Kidney capillary endothelial cell (primary cell): ENCODE measurements at places on chromosomes 11 and 22.
A peak's percentile ranks its signal among the peaks of the same experiment; 100 is the strongest.

DNA sequence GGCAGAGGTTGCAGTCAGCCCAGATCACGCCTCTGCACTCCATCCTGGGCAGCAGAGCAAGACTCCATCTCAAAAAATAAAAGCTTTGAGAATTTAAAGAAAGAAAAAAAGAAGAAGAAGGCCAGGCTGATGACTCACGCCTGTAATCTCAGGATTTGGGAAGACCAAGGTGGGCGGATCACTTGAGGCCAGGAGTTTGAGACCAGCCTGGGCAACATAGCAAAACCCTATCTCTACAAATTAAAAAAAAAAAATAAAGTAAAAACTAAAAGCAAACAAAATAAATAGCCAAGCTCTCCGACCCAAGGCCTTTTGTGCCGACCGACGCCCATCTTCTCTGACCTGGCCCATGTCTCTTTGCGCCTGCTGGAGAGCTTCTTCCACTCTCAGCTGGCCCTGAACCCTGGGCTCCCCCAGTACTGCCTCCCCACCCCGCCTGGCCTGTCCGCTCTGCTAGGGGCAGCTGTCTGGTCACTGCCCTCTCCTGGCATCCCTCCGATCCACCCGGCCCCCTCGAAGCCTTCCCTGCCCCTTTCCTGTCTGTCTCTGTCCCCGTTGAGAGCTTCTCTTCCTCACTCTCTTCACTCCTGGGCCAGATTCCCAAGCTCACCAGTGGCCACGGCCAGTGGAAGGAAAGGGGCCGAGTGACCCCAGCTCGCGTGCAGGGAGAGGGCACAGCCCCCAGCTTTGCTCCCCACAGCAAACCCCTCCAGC lies 4.8 kb upstream of the LSP1 start:
- no peak for DNase-seq

DNA sequence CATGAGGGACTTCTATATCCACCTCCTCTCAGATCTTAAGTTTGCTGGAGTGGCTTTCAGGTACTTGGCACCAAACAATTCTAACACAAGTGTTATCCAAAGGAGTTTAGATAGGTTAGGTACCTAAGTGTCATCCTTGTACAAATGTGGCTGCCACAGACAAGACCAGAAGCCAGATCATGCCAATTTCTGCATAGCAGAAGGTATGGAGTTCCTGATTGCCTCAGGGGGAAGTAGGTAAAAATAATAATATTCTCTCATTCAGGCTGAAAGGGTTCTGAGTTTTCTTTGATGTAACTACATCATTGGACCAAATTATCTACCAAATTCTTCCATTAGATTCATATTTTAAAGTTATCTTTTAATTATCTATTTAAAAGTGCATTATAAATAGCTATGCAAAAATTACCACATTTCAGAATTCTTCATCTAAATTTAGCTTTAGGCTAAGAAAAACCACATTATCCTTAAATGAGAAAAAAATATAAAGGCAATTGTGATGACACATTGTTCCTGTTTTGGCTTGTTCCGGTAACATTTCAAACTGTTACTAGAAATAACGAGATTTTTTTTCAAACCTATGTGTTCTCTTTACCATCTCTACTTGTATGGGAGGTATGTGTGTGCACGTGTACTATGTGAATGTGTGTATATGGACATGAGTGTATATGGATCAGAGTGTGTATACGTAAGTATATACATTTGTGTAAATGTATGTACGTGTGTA lies 66.2 kb upstream of the POU2AF2 start:
- DNase-seq, result no peak

DNA sequence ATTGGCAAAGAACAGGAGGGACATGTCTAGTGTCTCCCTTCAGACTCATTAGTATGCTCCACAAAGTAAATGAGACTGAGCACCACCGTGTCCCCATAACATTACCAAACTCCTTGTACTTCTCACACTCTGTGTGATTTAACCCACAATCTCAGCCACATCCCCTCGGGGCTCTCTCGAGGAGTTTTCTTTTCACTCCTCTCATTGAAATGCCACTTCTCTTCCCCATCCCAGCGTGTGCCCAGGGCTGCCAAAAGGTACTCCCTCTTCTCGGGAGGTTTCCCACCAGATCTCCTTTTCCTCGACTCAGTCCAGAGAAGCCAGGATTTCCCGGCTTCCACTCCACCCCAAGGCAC lies 1.1 kb downstream of the RBFOX2 start:
- DNase-seq, result peak; percentile 25

DNA sequence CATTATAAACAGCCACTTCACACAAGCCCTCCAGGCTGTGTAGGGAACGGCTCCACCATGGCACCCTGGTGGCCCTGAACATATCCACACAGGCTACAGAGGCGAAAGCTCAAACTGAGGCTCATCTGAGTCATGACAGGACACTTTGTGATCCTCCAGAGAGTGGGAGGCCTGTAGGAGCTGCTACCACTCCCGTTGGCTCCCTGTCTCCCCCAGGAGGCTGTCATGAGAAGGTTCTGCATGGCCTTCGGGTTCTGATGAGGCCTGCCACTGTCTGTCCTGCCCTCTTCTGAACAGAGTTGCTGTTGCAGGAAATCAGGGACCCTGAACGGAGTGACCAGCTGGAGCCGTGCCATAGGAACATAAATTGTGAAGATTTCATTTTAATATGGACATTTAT lies 23.8 kb upstream of the ALDH3B2 start:
- DNase-seq, result no peak

GRCh38 chr11:27285761-27286160 lies 77.3 kb downstream of the CCDC34 start:
- DNase-seq, result no peak

DNA sequence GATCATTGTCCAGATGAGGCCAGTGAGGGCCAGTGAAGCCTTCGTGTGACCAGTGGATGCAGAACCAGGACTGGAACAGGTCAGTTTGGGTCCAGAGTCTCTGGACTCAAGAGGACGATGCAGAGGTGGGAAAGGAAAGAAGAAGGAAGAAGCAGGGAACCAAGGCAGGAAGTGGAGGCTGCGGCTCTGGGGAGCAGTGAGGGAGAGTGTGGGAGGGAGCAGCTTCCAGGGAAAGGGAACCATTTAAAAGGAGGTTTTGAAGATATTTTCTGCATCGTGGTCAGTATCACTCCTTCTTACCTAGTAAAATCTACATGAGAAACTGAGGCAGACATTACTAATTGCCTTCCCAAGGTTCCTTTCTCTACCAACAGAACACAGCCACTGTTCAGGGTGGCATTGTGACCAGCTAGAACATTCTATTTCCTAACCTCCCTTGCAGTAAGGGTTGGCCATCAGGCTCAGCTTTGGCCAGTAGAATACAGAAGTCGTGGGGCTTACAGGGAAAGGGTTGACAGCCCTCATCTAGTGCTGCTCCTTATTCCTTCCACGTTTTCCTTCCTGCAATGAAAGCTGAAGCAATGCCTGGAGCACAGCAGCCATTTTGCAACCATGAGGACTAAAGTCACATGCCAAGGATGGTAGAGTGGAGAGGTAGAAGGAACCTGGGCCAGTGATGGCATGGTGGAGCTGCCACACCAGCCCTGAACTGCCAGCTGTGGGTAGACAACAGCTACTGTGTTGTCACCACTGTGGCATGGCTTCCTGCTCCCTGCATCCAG lies 29.1 kb upstream of the LINC01488 start:
- no peak for DNase-seq

DNA sequence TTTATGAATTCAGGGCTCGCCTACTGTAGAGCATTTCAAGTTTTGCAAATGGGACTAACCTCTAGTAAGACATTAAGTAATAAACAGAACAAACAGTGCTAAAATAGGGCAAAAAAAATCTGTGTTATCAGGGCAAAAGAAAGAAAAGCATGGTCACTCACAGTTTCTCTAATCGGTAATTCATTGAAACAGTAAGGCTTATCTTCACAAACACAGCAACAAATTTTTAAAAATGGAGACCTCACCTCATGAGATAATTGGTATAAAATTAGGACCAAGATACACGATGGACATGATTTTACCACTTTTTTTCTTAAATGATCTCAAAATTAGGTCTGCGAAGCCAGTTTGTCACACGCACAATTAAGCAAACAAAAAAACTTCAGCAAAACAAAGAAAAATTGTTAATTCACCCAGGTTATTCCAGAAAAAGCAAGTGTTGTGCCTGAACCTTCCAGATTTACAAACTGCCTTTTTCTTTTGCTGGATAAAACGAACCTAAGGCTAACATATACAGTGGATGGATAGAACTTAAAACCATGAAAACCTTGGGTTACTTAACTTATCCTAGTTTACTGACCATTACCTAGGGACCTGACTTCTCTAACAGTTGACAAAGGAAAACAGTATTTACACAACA lies 1.4 kb downstream of the TMEM123 start:
- peak; percentile 16 for DNase-seq
